H1 (cell line): ENCODE measurements at places on chromosomes 2 and 18. TPM values are rescaled to one million over a fixed set of nuclear protein-coding genes. Genes with fewer than 3 reads are reported as not detected.
A peak's percentile ranks its signal among the peaks of the same experiment; 100 is the strongest.

DNA sequence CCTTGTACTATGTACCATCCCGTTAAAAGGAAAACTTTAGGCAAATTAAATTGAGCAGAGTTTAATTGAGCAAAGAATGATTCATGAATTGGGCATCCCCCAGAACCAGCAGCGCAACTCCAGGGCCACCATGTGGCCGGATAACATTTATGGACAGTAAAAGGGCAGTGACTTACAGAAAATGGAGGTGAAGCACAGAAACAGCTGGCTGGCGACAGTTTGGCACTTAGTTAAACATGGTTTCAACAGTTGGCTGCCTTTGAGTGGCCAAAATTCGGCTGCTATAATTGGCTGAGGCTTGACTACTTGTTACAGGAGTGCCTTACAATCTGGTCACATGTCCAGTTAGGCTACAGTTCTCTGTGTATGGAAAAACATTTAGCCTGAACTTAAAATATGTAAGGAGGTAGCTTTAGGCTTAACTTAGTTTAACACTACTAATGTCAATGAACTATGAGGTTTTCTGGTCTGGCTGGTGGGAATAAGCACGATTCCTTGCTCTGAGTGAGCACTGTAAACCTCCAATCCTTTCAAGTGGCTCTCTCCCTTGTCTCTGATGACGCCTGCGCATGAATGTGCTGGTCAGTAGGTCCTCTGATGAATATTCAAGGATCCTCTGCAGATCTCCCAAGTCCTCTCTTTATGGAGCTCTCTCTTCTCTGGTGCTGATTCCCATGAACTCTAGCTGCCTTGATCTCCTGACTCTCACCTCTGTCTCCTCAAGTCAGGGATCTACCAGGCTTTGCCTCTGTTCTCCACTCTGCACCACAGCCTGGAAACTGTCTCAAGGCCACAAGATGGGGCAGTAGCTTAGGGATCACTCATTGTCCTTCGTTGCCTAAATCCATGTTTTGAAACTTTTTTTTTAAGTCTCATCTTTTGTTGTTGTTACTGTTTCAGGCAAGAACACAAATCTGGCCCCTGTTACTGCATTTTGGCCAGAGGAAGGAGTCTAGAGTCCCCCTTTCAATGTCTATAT is 24.4 kb upstream of the RAB31 start:
- no peak for DNase-seq

GRCh38 chr18:75531212-75531850 is 103.8 kb upstream of the SMIM21 start:
- DNase-seq, result no peak

GRCh38 chr2:96934831-96935540 is 51.4 kb downstream of the FAM178B start:
- no peak for DNase-seq

DNA sequence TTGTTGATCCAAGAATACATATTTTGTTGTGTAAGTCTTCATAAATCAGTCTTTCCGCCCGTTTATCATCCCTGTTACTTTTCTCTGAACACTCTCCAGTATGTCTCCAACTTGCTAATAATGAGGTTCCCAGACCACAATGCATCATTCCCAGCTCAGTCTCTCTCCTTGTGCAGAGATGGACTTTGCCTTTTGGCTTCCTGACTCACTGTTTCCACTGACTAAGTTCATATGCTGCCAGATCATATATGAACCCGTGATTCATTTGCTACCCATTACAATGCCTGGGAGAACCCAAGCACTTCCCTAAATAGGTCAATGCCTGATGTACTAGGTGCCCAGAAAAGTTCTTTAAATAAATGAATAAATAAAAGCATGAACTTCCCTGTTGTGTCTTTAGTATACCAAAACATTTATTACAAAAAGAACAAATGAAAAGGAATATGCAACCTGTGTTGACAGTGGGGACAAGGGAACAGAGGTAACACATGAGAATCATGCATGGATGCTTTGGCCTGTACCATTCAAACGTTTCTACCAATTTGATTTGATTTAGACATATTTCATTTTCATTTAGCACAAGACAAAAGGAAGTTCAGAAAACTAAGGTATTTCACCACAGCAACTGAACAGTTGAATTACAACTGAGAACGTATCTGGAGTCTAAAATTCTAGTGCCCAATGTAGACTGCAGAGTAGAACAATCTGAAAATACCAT is 215.4 kb upstream of the HNRNPA3 start:
- no peak for DNase-seq

GRCh38 chr2:220682616-220683015 is 889.5 kb downstream of the EPHA4 start:
- DNase-seq, result no peak

- no peak for DNase-seq
Measured at GRCh38 chr2:119155633-119156032, 2.9 kb downstream of the C1QL2 start.

DNA sequence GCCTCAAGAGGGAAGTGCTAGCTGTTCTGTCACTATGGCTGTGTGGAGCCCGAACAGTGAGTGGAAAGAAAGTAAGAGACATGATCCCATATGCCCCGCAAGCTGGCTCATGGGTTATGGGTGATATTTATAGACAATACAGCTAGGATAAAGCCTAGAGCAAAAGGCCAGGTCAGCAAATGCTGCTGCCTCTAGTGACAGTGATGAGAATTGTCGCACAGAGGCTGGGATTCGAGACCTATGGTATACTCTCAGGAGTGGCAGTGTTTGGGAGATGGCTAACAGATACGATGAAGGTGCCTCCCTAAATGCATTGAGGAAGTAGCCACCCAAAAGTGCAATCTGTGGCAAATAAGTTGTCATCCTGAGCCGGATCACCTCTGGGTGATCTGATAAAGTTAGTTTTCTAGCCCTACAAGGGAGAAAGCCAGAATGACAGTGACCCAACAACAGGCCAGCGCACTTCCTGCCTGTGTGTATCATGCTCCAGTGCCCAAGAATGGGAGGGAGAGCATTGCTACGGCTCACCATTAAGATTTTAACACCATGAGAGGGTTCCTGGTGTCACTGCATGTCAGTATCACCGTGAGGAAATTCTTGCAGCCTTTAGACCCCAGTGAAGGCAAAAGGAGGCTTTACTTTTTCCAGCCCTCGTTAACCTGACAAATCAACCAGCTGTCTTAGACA is 92.2 kb upstream of the TGFA start:
- DNase-seq, result no peak

DNA sequence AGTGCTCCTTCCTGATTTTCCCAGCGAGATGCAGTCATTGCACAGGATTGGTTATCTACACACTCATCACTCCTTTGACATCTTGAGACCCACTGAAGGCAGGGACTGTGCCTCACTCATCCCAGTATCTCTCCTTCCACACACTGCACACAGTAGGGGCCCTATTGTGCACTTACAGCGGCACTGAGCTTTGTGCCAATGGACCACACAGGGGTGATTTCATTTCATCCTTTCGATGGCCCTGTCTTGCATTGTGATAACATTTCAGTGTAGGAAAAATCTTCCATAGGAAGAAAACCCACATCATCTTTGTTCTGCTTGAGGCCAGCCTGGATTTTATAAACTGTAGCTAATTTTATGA is 11.0 kb upstream of the LRRFIP1 start:
- no peak for DNase-seq

DNA sequence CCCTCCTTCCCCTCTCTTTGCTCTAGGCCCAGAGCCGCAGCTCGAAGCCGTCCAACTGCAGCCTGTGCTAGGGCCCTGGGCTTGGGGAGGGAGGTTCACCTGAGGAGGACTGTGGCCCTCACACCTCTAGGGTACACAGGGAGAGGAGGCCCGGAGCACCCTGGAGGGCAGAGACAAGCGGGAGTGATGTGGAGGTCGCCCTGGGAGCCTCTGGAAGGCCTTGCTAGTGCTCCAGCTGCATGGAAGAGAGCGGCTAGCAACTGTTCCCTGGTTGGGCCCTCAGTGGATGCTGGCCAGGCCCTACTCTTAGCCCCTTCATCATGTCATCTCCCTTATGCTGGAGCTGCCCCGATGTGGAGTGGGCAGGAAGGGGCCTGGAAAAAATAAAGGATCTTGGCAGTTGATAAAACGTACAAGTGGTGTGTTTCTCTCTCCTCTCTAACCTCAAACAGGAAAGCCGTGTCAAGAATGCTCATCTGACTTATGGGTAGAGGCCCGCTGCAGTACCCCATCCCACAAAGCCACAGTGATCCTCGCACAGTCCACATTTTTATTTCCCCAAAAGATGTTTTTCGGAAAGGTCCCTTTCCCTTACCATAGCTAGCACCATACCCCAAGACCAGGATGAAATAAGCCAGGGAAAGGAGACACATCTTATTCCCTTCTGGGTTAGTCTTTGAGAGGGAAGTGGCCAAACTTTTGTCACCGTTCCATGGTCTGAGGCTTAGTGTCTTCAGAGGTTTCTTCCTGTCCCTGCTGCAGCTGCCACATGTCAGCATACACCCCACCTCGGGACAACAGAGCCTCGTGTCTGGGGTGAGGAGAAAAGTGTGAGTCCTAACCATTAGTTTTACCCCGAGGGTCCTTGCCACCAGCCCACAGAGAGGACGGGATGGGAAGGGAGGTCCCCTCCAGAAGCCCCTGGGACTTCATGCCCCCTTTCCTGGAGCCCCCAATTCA is 2.9 kb downstream of the ZFAND2B start:
- no peak for DNase-seq

- no peak for DNase-seq
Measured at GRCh38 chr2:75482398-75482797, 78.3 kb downstream of the EVA1A start.

- DNase-seq, result no peak
Measured at GRCh38 chr2:88638743-88639142, 11.5 kb upstream of the EIF2AK3 start.

DNA sequence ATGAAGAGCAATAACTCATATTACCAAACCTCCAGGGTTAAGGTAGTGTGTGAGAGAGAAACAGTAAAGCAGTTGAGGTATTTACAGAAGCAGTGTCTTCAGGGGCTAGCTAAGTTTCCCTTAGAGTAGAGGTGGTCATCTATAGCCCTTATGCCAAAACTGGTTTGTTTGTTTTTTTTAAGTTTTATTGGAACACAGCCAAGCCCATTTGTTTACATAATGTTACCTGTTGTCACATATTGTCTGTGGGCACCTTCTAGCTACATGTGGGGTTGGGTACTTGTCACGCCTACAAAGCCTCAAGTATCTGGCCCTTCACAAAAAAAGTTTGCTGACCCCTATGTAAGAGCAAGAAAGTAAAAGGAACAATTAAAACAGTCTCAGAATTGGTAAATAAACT is 39.4 kb downstream of the ACTR2 start:
- no peak for DNase-seq

DNA sequence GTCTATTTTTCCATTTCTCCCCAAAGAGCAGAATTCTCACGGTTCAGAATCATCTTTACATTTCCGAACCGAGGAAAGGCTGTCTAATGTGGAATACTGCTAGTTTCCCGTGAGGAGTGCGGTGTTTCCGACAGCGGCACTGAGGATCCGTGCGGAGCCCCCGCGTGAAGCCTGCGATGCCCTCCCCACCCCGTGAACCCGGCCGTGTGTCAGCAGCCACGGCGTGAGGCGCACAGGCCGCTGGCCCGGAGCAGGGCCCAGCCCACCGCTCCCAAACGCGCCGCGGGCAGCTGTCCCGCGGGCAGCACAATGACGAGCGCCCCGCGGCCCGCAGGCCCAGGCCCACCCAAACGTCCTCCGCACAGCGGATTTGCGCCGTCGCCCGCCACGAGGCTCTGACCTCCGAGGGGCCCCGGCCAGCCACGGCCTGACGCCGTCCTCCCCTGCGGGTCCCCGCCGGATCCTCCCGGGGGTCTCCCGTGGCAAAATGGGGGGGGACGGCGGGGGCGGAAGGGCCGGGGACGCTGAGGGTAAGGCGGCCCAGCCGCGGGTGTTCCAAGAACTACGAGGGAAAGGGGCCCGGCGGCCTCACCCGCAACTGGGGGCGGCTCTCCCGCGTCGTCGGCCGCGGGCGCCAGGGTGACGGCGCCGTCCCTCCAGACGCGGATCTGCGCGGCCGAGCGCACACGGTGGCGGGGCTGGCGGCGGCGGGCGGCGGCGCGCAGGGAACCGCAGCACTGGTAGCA is 796 bp downstream of the SPIRE1 start:
- DNase-seq, result peak; percentile 54

The RSAD2 gene
- not detected in 2 replicates for total RNA-seq

The REEP1 gene
- total RNA-seq, result 1.5 TPM in 2 replicates

The MC5R gene
- 0.31 and 0.37 TPM in 2 replicates for total RNA-seq

The OTOS gene
- total RNA-seq, result 0.63 TPM in 1 of 2 replicates, not detected in the other

The PRKD3 gene
- total RNA-seq, result 55.2 and 63.3 TPM in 2 replicates

The FKBP1B gene
- total RNA-seq, result 47.6 and 50.8 TPM in 2 replicates

The ZNF519 gene
- total RNA-seq, result 38.6 and 40.4 TPM in 2 replicates

The TEX44 gene
- not detected in 2 replicates for total RNA-seq
